SJSA1 (cell line): ENCODE measurements at places on chromosomes 5 and 9. TPM values are rescaled to one million over a fixed set of nuclear protein-coding genes. Genes with fewer than 3 reads are reported as not detected.
A peak's percentile ranks its signal among the peaks of the same experiment; 100 is the strongest.

GRCh38 chr5:179336126-179336870, 9.0 kb downstream of the ADAMTS2 start:
- no peak for DNase-seq
- no peak overlapping the region for H3K27ac ChIP-seq
- H3K4me1 ChIP-seq, result no peaks in the 10 kb centered on the region
- H3K27me3 ChIP-seq, result no peaks in the 10 kb centered on the region
- no peaks in the 10 kb centered on the region for H3K36me3 ChIP-seq

DNA sequence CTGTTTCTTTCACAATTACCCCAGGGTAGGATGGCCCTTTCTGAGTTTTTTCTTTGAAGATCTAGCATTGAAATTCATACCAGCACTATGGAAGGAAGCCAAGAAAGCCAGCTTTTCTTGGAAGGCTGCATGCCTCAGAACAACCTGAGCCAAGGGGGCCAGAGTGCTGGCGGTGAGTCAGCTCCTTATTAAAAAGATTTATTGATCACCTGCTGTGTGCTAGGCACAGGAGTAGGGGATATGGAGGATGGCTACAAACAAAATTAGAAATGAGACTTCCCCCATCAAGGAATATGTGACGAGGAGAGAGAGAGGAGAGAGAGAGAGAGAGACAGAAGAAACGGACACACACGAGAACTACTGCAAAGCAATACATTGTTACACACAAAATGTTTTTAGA, 184.6 kb upstream of the PUM3 start:
- no peak for DNase-seq
- H3K36me3 ChIP-seq, result no peaks in the 10 kb centered on the region
- no peak overlapping the region for H3K27ac ChIP-seq
- no peak overlapping the region for H3K4me3 ChIP-seq
- no peaks in the 10 kb centered on the region for H3K4me1 ChIP-seq

DNA sequence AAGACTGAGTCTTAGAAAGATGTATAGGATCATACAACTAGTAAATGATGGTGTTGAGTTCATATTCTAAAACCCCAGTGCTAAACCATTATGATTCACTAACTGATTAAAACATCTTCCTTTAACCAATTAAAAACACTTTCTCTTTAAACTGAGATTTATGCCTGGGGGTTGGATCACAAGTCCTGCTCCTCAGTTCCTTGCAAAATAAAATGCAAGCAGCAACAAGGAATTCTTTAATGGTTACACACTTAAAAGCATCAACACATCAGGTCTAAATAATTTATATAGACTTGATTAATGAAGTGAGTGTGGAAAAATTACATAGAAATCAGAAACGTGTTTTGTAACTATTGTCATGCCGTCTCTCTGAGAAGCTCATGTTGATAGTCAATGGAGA, 189.2 kb downstream of the TARS1 start:
- DNase-seq, result no peak
- no peak overlapping the region for H3K27ac ChIP-seq
- no peaks in the 10 kb centered on the region for H3K27me3 ChIP-seq
- no peaks in the 10 kb centered on the region for H3K36me3 ChIP-seq

DNA sequence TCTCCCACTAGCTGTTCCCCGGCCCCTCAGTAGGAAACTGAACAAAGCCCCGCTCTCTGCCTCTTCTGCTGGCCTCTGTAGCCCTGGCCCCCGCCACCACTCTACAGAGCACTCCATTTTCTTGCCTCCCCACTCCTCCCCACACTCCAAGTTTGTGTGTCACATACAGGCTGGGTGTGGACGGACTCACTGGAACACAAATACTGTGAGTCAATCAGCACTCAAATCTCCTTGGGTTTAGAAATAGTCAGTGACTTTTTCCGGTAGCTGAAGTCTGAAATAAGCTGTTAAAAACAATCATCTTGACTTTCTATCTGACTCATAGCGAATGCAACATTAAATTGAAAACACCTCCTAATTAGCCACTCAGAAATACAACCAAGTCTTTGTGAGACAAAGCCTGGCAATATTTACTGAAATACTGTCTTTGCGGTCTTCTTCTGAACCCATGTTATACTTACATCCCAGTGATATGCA, 122.5 kb downstream of the LHFPL2 start:
- DNase-seq, result no peak
- H3K4me1 ChIP-seq, result peaks cover 25% of the 10 kb centered on the region
- no peaks in the 10 kb centered on the region for H3K36me3 ChIP-seq
- H3K4me3 ChIP-seq, result no peak overlapping the region
- H3K27me3 ChIP-seq, result no peaks in the 10 kb centered on the region
- peak overlapping the region; percentile 41 for H3K27ac ChIP-seq

DNA sequence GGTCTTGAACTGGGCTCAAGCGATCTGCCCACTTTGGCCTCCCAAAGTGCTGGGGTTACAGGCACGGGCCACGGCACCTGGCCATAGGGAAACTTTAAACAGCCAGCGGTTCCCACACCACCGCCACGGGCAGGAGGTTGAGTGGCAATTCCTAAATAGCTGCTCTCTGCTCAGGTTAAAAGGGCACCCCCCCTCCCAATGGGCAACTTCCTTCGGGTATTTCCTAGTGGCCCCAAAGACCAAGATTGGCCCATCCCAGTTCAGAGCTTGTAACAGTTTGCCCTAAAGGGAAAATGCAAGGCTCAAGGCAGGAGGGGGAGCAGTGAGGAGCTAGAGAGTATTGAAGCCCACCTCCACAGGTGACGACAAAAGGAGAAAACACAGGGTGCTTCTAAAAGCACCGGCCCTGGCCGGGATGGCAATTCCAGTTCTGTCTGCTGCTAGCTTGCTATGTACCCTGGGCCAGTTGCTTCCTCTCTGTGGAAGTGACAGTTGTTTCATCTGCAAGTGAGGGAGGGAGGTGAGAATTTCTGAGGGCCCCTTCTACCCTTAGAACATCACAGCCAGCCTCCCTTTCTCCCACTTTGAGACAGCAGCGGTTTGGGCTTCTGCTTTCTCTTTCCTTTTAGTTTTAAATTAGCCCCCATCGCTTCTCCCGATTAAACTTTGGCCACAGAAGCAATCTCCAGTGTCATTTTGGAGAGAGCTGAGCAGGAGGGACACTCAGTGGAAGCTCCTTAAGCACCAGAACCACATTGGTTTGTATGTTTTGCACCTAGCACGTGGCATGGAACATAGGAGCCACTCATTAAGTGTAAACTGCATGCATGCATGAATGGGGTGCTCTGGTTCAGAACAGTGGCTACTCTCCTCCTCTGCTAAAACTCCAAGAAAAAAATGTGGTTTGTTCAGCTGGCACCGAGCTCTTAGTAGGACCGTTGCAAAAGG, 17.3 kb upstream of the TNIP1 start:
- H3K27me3 ChIP-seq, result no peaks in the 10 kb centered on the region
- peaks cover 32% of the 10 kb centered on the region for H3K4me1 ChIP-seq

- H3K27me3 ChIP-seq, result peaks cover 27% of the 10 kb centered on the region
- H3K4me1 ChIP-seq, result no peaks in the 10 kb centered on the region; the same call in 1 of the 2 replicates
- no peak overlapping the region for H3K27ac ChIP-seq
- no peaks in the 10 kb centered on the region for H3K36me3 ChIP-seq
- H3K4me3 ChIP-seq, result no peak overlapping the region
- no peak for DNase-seq
Measured at GRCh38 chr9:135070198-135070951, 17.1 kb upstream of the OLFM1 start.

DNA sequence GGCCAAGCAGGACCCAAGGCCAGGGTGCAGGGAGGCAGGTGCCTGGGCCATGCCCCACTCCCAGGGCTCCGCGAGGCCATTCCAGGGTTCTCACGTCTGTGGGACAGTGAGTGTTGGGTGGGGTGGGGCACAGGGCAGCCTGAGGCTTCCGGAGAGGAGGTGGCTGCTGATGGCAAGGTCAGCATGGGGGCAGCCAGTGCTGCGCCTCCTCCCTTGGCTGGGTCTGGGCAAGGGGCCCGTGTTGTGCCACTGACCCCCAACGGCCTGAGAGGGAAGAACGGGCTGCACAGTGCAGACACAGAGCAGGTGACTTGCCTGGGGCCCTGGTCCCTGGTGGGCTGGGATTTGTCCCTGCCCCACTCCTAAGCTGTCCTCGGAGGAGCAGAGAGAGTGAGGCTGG, 82.1 kb downstream of the RXRA start:
- peaks cover 29% of the 10 kb centered on the region for H3K36me3 ChIP-seq
- peaks cover 53% of the 10 kb centered on the region for H3K4me1 ChIP-seq
- H3K27me3 ChIP-seq, result no peaks in the 10 kb centered on the region
- no peak overlapping the region for H3K4me3 ChIP-seq
- H3K27ac ChIP-seq, result peak overlapping the region; percentile 96

GRCh38 chr5:127097278-127097677, 24.0 kb upstream of the C5orf63 start:
- no peaks in the 10 kb centered on the region for H3K27me3 ChIP-seq
- no peaks in the 10 kb centered on the region for H3K36me3 ChIP-seq
- DNase-seq, result no peak
- no peak overlapping the region for H3K4me3 ChIP-seq
- no peaks in the 10 kb centered on the region for H3K4me1 ChIP-seq
- no peak overlapping the region for H3K27ac ChIP-seq

GRCh38 chr9:81499594-81499993, 189.8 kb downstream of the TLE1 start:
- no peak overlapping the region for H3K27ac ChIP-seq
- no peaks in the 10 kb centered on the region for H3K27me3 ChIP-seq
- no peak overlapping the region for H3K4me3 ChIP-seq
- H3K4me1 ChIP-seq, result peaks cover 11% of the 10 kb centered on the region
- DNase-seq, result no peak

DNA sequence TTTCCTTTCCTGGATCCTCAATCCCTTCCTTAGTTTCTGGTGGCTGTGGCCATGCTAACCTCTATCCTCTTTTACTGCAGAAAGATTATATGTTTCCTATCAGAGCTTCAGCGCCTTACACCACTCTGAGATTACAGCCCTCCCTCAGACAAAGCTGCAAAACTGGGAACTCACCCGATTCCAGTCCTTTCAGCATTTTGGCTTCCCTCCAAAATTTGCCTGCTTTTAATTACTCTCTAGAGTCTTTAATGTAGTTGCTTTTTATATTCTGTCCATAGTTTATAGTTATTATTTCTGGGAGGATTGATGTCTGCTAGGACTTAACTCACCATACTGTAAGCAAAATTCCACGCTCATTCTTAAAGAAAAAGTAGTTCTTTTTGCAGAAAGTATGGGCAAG, 110.2 kb downstream of the NSG2 start:
- DNase-seq, result no peak
- no peaks in the 10 kb centered on the region for H3K27me3 ChIP-seq
- no peak overlapping the region for H3K27ac ChIP-seq
- H3K4me1 ChIP-seq, result peaks cover 4% of the 10 kb centered on the region
- H3K4me3 ChIP-seq, result no peak overlapping the region

GRCh38 chr5:134453016-134453415, 41.3 kb upstream of the CDKN2AIPNL start:
- H3K36me3 ChIP-seq, result no peaks in the 10 kb centered on the region
- H3K4me1 ChIP-seq, result peaks cover 10% of the 10 kb centered on the region
- no peak overlapping the region for H3K4me3 ChIP-seq
- DNase-seq, result no peak

DNA sequence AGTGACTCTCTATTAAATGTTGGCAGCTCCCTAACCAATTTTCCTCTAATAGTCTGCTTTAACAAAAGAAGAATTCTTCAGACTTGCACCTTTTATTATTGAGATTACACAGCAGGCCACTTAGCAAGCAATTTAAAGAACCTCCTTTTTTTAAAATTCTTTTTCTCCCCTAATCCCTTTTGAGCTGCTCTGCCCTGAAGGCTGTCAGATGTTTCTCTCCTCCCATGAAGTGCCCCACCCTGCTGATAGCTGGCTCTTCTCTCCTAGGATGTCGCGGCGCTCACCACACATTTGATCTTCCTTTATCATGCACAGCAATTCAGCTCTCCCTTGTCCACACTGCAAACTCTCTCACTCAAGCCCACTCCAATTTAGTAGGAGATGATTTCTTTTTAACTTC, 1471.1 kb upstream of the ACO1 start:
- H3K36me3 ChIP-seq, result no peaks in the 10 kb centered on the region
- H3K4me3 ChIP-seq, result no peak overlapping the region
- no peak for DNase-seq
- no peaks in the 10 kb centered on the region for H3K4me1 ChIP-seq
- no peaks in the 10 kb centered on the region for H3K27me3 ChIP-seq

- no peaks in the 10 kb centered on the region; the same call in 1 of the 2 replicates for H3K27me3 ChIP-seq
- H3K36me3 ChIP-seq, result no peaks in the 10 kb centered on the region
- H3K27ac ChIP-seq, result no peak overlapping the region
- H3K4me3 ChIP-seq, result no peak overlapping the region
Measured at GRCh38 chr9:134526584-134527477, 114.8 kb upstream of the COL5A1 start.

GRCh38 chr9:136621734-136622093, 41.0 kb upstream of the EGFL7 start:
- H3K4me1 ChIP-seq, result peaks cover 76% of the 10 kb centered on the region
- H3K27me3 ChIP-seq, result no peaks in the 10 kb centered on the region
- no peak overlapping the region for H3K4me3 ChIP-seq
- H3K36me3 ChIP-seq, result no peaks in the 10 kb centered on the region
- H3K27ac ChIP-seq, result peak overlapping the region; percentile 85

- no peak overlapping the region for H3K4me3 ChIP-seq
- no peak for DNase-seq
- H3K27me3 ChIP-seq, result no peaks in the 10 kb centered on the region
- no peak overlapping the region for H3K27ac ChIP-seq
- peaks cover 4% of the 10 kb centered on the region; the same call in 1 of the 2 replicates for H3K4me1 ChIP-seq
Measured at GRCh38 chr5:100841358-100842076, 61.6 kb downstream of the ST8SIA4 start.

DNA sequence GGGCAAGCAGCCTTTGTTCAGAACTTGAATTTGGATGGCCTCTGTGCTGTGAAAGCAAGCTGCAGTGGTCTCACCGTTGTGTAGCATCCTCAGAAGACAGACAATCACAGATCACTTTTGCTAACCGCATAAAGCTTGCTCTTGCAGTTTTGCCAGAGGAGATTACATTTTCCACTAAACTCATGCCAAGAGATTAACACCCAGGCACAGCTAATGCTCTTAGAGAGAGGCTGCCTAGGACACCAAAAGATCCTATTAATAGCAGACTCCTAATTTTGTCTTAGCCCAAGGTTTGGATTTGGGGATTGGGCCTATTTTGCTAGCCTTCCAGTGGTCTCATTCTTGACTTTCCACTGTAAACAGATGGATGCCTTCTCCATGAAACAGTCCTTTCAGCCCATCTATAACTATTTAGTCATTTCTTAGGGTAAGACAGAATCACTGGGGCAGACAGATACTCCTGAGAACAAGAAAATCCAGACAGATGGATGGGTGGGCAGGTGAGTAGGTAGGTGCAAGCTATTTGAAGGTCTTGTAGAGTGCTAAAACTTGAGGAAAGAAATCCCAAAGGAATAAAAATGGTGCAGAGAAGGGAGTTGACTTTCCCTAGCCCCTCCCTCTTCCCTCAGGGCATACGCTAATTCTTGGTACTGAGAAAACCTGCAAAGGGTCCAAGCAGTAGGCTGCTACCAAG, 506.2 kb downstream of the SPOCK1 start:
- H3K36me3 ChIP-seq, result no peaks in the 10 kb centered on the region
- H3K4me3 ChIP-seq, result no peak overlapping the region
- H3K4me1 ChIP-seq, result no peaks in the 10 kb centered on the region
- H3K27ac ChIP-seq, result no peak overlapping the region
- peaks cover under 1% of the 10 kb centered on the region; the same call in 1 of the 2 replicates for H3K27me3 ChIP-seq

GRCh38 chr5:170509348-170509660, 5.5 kb downstream of the KCNIP1 start:
- H3K36me3 ChIP-seq, result no peaks in the 10 kb centered on the region
- H3K4me3 ChIP-seq, result no peak overlapping the region
- no peak for DNase-seq
- no peaks in the 10 kb centered on the region for H3K27me3 ChIP-seq

GRCh38 chr5:77101298-77101697, 14.2 kb upstream of the ZBED3 start:
- H3K27ac ChIP-seq, result no peak overlapping the region
- H3K27me3 ChIP-seq, result no peaks in the 10 kb centered on the region
- H3K4me1 ChIP-seq, result no peaks in the 10 kb centered on the region
- no peak for DNase-seq
- H3K36me3 ChIP-seq, result no peaks in the 10 kb centered on the region
- no peak overlapping the region for H3K4me3 ChIP-seq

The ANKRD33B gene
- total RNA-seq, result 10.2 and 10.3 TPM in 2 replicates

The ZNF782 gene
- total RNA-seq, result 1.6 and 6.8 TPM in 2 replicates

The PRRT1B gene
- total RNA-seq, result not detected in 2 replicates

The ZNF484 gene
- 5.5 and 9.6 TPM in 2 replicates for total RNA-seq
